ENCODE measurements at places on chromosomes 13 and 19.

GRCh38 chr19:33558856-33559255 is 37.3 kb upstream of the PEPD start:
- no peak for DNase-seq

DNA sequence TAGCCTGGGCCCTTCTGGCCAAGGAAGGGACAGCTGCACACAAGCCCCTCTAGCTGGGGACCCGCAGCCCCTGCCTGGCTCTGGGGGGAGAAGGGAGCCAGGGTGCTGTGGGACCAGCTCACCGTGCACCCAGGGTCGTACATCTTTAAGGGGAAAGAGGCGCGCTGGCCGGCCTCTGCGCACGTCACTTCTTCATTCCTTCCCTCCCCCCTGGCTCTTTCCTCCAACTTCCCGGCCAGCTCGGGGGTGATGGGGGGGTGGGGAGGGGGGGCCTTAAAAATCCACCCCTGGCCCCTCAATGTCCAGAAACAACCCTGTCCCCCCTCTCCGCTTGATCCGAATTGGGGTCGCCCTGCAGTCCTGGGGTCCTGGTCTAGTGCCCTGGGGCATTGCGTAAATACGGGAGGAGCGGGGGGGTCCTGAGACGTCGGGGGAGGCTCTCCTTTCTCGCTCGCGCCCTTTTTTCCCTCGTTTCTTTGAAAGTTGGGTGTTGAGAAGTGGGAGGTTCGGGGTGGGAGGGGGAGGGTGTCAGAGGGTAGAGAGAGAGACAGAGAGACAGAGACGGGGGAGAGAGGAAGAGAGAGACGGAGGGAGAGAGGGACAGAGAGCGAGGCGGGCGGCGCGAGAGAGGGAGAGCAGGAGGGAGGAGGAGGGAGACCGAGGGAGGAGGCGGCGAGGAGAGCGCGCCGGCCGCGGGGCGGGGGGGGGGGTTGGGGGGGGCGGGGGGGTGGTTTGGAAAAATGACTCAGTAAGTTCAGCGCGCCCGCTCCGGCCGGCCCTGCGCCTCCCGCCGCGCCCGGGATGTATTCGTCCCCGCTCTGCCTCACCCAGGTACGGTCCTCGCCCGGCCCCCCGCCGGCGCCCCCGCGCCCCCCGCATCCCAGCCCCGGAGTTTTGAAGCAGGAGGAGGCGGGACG is at the start of gene NFIC:
Gene NFIC (plus strand): TSS at position 748 of the 917 bp plus-strand sequence. CDS start 54 bp downstream, at position 802.
- no peak for DNase-seq

DNA sequence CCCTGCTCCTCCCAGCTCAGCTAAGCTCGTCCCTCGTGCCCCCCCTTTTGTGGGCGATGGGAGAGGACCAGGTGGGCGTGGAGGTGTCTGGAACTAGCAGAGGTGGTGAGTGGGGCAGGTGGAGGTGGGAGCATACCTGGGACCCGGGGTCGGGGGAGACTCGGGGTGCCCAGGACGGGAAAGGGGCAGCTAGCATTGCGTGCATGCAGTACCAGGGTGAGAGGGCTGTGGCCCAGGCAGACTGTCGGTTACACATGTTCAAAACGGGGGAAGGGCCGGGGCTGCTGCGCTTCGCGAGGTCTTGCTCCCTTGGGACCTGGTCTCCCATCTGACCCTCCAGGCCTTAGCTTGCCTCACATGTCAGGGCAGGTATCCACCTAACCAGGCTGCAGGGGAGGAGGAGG is 9.1 kb downstream of the TLE5 start:
- DNase-seq = peak; percentile 41

DNA sequence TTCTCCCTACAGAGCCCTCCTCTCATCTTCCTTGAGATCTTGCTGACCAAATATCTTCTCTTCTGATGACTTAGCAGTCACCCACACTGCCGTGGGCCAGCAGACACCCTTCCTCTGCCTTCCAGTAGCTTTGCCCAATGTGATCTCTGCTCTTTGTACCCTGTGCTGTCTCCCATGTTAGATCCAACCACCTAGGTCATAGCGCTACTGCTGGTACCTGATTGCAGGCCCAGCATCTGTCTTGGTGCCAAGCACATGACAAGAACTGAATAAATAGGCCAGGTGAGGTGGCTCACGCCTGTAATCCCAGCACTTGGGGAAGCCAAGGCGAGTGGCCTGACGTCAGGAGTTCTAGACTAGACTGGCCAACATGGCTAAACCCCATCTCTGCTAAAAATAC is 149.7 kb downstream of the TM9SF2 start:
- no peak for DNase-seq
